CD4-positive, alpha-beta T cell treated with Interleukin-4 for 1 hour (primary cell): ENCODE measurements at places on chromosomes 7 and 10.

DNA sequence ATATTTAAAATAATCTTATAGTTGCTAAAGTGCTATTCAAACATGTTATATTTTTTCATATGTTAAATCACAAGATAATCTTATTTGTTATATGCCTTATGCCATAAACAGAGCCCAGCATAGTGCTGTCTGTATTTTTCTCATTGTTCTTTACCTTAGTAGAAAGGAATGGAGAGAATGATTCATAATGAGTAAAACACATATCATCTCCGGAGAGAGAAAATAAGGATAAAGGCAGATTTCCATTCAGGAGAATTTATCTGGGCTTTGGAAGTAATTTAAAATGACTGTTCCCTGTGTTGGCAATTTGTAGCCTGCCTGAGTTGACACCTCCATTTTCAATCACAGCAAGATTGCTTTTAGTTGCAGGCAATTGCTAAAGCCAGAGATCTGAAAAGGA lies 30.2 kb downstream of the CHN2 start:
- DNase-seq: no peak

GRCh38 chr10:69180525-69181204 lies 631 bp downstream of the SUPV3L1 start:
- no peak for DNase-seq

GRCh38 chr10:106957823-106958588 lies 206.5 kb downstream of the SORCS1 start:
- DNase-seq: no peak

GRCh38 chr7:26043801-26044200 lies 108.2 kb upstream of the NFE2L3 start:
- DNase-seq: no peak

DNA sequence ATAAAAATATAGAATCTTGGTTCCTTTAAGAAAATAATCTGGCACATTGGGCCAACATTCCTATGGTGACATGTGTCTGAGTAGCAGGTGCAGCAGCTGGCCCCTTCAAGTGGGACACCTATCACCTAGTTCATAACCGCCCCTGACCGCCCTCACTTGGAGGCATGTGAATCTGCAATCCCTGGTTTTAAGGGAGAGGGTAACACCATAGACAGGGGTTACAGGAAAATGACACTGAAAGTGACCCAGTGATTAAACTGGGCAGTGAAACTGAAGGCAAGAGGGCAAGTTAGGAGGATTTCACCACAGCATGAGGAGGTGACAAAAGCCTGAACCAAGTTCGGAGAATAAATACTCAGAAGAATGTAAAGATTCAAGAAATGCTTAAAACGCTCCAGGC lies 1.1 kb downstream of the RSU1 start:
- no peak for DNase-seq

DNA sequence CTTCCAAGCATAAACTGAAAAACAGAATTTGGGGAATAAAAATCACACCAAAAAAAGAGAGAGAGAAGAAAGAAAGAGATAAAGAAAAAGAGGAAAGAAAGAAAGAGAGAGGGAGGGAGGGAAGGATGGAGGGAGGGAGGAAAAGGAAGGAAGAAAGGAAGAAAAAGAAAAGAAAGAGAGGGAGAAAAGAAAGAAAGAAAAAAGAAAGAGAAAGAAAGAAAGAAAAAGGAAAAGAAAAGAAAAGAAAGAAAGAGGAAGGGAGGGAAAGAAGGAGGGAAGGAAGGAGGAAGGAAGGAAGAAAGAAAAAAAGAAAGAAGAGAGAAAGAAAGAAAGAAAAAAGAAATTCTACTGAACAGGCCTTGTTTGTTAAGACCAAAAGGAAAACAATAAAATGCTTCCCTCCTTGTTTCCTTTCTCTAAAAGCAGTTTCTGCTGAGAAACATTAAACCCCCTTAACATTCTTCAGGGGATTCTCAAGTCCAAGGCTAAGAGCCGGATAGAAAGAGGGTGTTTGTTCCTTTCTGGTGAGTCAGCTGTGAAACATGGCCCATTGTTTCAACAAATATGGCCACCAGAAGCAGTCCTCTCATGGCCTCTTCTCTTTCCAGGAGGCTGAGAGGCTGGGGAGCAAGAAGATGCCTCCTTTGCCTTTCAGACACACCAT lies 46.9 kb upstream of the GPAM start:
- DNase-seq: no peak

GRCh38 chr7:92684274-92684673 lies 94.1 kb upstream of the FAM133B start:
- no peak for DNase-seq

DNA sequence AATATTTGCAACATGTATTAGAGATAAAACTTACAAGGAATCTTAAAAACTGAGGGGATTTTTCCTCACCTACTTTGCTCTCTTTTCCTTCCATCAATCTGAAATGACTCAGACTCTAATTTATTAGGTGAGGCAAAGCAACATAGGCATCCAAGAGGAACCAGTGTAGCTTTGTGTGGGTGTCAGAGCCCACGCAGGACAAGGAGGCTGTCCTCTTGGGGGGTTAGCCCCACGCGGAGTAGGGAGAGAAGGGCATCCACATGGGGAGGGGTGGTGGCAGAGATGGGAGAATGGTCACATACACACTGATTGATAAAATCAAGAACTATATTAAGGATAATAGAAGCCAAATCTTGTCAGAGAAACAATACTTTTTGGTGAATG lies 33.8 kb upstream of the ARMS2 start:
- DNase-seq: no peak

DNA sequence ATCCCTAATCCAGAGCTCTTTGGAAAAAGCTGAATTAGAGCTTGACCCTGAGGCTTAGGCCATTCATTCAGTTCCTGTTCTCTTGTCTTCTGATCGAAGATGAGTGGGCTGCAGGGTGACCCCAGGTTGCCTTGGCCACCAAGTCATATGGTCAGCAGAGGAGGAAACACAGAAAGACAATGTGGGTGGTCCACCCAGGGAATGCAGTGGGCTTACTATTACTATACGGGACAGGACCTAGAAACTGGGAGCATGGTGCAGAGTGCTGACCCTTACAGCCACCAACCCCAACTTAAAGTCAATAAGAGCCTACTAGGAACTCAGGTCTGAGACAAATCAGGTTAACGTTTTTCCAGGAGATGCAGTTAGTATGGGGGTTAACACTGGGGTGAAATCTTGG lies 200.5 kb downstream of the HERPUD2 start:
- no peak for DNase-seq

DNA sequence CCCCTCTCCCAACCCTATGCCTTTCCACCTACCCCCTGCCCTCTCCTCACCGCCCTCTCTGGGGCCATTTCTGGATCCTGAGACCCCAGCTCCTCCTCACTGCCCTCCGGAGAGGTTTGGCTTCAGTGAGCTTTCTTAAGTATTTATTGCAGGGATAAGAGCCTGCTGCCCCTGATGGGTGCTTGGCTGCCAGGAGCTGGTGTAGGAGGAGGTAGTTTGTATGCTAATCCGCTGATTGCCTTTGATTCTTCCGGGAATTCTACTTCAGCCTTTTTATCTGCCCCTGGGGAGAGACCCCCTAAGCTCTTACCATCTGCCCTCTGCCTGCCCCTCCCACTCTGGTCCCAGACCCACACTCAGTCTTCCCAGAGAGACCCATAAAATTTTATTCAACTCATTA lies 263.5 kb upstream of the PODXL start:
- DNase-seq: no peak

DNA sequence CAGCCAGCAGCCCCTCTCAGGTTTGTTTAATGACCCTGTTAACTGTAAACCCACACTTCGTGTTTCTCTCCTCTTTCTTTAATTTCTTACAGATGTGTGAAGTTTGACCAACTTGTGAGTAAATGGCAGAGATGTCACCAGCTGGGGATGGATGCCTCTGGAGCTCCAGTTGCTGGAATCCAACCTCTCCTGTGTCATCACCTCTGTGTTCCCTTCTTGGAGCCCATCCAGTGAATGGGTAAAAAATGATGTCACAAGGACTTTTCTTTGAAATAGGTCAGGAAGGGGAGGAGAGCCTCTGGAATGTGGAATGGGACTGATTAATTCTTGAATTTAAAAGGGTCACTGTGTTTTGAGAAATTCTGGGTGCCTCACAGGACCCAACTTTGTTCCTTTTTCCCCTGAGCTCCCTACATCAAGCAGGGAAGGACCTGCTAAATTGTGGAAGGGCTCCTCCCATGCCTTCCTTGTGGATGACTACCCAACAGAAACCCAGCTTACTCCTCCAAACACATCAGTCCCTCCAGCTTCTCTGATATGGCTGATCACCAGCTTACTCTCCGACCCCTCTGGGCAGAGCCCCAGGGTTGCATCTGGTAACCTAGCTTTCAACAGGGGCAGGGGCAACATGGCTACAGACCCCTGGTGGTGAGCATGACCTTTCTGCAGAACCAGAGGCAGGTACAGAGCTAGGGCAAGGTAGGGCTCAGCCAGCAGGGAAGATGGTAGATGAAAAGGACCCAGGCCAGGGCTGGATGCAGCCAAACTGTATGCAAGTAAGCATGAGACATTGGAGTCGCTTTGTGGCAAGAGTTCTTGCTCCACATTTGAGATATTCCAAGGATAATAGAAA lies 67.5 kb downstream of the STRA8 start:
- DNase-seq: no peak

- DNase-seq: no peak
Observed at GRCh38 chr10:84204610-84205009, 10.3 kb downstream of the CDHR1 start.

DNA sequence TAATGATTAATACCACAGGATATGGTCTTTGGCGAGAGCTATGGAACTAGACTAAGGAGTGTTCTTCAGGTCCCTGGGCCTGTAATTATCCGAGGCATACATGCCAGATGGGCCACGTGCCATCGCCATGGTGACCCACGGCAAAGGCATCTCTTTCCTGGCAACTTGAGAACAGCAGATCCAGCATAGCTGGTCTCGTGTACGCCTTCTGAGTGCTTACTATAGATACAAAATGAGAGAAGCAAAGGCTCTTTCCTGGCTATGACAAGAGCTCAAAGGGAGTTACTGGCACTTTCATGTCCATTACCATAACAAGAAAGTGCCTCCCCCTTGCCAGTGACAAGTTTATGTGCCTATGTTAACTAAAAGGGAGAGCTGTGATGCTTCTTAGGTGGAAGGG lies 26.0 kb upstream of the GLI3 start:
- DNase-seq: no peak

- no peak for DNase-seq
Observed at GRCh38 chr10:21398563-21399231, 126.8 kb downstream of the SKIDA1 start.

- DNase-seq: peak; percentile 22
Observed at GRCh38 chr7:64636386-64636785, 29.5 kb upstream of the ZNF107 start.

DNA sequence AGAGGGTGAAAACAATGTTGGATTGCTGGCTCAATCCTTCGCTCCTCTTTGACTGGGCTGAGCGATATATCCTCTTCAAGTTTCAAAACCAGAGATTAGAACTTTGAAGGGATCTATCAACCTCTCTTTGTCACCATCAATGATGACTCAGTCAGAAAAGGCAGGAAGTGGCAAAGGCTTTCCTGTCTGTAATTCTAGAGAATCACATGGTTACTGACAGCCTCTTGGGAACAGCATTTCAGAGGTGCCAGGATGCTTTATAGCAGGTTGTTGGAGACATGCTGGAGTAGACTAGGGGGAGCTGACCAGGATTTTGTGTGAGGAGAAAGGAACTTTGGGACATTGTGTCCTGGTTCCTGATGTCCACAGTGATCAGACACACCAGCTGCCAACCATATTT lies 81.3 kb downstream of the PRKCQ start:
- peak; percentile 61 for DNase-seq

- no peak for DNase-seq
Observed at GRCh38 chr7:88771417-88771816, 11.9 kb downstream of the ZNF804B start.

- DNase-seq: no peak
Observed at GRCh38 chr10:58743466-58744115, 230.9 kb downstream of the BICC1 start.

DNA sequence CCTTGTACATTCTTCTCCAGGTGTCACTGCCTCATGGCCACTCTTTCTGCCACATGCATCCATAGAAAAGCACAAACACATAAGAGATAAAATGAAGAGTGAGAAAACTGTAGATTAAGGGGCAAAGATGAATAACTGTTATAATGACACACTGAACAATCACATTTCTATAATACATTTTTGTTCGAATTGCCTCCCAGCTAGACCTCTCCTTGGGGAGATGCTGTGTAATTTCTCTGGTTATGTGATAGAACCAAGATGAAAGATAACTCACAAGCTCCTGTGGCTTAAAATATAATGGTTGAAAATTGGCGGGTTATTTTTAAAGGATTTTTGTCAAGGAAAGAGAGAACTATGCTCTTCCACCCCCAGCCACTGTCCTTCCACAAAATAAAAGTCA lies 60.2 kb upstream of the STEAP1 start:
- DNase-seq: no peak

DNA sequence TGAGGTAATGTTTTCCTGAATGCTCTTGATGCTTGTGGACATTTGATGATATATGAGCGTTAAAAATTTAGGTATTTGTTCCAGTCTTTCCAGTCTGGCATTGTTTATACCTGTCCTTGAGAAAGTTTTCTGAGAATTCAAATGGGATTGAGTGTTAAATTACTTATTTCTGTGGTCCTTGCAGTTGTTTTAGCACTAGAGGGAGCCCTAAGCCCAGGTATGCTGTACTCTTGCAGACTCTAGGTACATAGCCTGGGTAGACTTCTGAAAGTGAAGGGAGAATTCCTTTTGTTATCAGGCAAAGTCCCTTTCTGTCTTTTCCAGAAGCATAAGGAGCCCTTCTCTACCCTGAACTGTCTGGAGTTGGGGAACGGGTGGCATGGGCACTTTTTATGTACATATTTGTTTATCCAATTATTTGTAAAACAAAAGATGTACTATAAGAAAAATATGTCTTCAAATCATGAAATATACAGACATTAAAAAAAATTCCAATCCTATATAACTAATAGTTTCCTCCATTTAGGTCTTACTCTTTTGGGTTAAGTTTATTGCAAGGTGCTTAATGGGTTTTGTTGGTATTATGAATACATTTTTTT lies 262.1 kb downstream of the ATRNL1 start:
- DNase-seq: no peak

GRCh38 chr10:49313501-49314070 lies 14.6 kb downstream of the C10orf71 start:
- no peak for DNase-seq

GRCh38 chr10:70066190-70066589 lies 13.5 kb downstream of the MACROH2A2 start:
- no peak for DNase-seq

- DNase-seq: no peak
Observed at GRCh38 chr7:70188901-70189650, 590.8 kb downstream of the AUTS2 start.
